ENCODE measurements at places on chromosomes 4 and X.

GRCh38 chr4:31328932-31329331, 608.8 kb downstream of the PCDH7 start:
- no peak for DNase-seq

- DNase-seq = no peak
Observed at GRCh38 chr4:149292425-149293007, 523.1 kb downstream of the IQCM start.

DNA sequence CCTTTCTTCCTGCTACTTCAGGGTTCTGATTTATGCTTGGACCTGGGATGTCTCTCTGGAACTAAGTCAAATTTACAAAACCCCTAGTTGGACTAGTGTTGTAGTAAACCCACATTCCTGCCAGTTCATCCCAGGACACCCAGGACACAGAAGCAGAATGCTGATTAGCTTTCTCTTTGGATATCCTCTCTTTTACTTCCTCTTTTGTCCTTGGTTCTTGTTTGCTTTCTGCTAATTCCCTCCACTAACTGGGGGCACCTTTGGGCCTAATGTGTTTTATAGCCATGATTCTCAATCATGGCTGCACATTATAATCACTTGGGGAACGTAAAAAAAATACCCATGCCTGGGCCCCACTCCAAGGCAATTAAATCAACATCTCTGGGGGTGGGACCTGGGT, 42.5 kb downstream of the LANCL3 start:
- DNase-seq = no peak

DNA sequence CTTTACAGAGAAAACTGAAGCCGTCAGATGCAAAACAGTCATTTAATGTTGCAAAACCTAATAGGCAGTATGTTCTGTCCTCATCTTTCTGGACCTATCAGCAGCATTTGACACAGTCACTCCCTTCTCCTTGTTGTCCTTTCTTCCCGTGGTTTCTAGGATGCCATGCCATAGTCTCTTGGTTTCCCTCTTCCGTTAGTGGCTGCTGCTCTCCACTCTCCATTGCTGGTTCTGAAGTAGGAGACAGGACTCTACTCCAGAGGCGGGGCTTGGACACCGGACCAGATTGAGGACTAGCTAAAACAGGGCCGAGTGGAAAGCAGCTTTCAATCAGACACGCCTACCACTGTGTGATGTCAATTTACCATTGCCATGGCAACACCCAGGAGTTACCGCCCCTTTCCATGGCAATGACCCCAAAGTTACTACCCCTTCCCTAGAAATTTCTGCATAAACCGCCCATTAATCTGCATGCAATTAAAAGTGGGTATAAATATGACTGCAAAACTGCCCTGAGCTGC, 88.8 kb upstream of the CCDC160 start:
- DNase-seq = no peak

DNA sequence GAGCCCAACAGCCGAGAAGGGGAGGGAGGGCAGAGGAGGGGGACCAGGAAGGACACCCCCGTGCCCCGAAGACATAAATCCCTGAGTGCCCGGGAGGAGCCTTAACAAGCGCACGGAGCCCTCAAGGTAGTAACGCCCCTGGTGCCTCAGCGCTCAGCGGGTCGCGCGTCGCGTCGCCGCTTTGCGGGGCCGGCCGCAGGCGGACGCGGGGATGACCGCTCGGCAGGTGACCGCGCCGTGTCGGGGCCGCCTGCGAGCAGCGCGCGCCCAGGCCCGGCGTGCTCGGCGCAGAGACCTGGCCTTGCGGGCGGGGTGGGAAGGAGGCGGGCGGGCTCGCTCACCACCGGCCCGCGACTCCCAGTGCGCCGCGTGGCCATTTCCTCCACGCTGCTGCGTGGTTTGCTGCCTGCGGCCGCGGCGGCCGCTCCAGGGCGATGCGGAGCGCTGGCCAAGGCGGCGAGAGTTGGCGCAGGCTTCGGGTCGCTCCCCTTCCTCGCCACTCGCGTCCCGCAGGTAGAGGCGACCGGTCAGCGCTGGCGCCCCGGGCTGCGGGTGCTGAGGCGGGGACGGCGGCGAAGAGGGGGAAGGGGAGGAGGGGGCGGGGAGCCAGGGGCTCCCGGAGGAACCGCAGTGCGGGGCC, 632 bp downstream of the CCSER1 start:
- no peak for DNase-seq

- DNase-seq = no peak
Observed at GRCh38 chrX:128975745-128976144, 547.5 kb downstream of the SMARCA1 start.

GRCh38 chr4:185700048-185700447, 111.9 kb downstream of the SORBS2 start:
- no peak for DNase-seq

GRCh38 chr4:152997771-152998487, 61.8 kb downstream of the FHDC1 start:
- peak; percentile 17 for DNase-seq

DNA sequence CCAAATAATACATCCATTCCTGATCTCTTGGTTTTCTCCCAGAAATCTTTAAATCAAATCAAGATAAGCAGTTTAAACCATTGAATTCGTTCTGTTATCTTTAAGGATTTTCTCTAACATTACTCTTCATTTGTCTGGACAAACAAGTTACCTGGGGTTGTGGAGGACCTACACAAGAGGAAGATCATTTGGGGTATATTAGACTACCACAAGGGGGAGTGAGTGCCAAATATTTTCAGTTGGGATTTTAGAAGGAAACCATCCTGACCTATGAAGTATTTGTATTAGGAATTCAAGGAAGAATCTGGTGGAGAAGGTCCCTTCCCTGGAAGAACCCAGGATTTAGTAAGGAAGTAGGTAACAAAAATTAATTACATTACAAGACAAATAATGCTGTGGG, 12.0 kb upstream of the DCHS2 start:
- DNase-seq = peak; percentile 20

DNA sequence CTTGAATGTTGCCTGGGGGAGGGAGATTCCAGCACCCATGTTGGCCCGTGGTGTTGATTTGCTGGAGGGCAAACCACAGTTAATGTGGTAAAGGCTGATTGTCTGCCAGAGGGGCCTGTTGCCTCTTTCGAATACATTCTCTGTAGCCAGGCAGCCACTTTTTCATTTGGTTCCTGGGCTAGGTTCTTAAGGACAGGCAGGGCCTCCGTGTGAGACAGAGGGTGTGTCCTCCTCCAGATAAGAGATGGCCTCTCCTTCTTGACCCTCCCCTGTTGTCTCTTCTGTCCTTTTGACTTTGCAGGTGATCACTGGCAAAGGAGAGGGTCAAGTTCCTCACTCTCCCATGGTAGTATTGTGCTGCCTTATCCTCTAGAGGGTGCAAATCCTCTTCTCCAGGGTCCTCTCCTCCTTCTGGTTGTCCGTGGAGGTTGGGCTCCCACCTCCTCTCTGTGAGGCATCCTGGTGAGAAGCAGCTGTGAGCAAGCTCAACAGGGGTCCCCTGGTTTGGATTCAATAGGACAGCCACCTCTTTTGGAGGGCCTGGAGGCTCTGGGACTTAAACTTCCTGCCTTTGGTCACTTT, 44.9 kb downstream of the ZNF182 start:
- DNase-seq = no peak

DNA sequence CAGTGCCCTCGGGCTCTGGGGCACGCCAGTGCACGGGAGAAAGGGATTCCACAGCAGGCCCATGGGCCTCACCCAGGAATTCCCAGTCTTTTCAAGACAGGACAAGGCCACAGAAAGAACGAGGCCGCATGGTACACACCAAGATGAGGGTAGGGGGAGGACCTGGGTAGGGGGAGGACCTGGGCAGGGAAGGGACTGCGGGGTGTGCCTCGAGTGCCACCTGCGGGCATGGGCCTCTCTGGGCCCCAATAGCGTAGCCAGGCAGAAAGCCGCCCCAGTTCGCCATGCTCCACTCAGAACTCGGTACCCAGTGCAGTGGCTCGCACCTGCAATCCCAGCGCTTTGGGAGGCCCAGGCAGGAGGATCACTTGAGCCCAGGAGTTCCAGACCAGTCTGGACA, 14.0 kb upstream of the DUSP9 start:
- DNase-seq = no peak

GRCh38 chrX:12865359-12865758, 1.5 kb upstream of the TLR7 start:
- DNase-seq = no peak

DNA sequence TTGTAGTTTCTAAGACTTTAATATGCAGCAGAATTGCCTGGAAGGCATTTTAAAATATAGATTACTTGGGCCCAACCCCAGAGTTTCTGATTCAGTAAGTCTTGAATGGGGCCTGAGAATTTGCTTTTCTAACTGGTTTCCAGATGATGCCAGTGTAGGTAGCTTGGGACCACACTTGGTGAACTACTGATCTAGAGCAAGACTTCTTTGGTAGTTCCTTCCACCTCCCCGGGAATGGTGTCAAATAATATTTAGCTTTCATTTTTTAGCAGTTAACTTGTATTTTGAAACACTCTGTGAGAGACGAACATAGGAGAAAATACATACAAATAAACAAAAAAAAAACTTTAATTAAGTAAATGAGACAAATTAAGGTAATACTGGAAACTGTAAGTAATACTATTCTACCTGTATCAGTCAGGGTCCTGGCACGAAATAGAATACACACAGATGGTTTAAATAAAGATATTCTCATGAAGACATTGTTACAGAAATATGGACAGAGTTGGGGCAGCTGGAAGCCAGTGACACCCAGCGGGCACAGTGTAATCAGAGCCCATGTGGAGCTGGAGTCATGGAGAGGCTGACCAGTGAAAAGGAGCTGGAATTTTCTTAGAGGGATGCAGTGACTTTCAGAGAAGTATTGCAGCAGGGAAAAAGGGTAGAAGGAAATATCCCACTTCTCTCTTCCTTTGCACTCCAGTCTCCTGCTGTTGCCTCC, 905.7 kb downstream of the CCSER1 start:
- DNase-seq = no peak

DNA sequence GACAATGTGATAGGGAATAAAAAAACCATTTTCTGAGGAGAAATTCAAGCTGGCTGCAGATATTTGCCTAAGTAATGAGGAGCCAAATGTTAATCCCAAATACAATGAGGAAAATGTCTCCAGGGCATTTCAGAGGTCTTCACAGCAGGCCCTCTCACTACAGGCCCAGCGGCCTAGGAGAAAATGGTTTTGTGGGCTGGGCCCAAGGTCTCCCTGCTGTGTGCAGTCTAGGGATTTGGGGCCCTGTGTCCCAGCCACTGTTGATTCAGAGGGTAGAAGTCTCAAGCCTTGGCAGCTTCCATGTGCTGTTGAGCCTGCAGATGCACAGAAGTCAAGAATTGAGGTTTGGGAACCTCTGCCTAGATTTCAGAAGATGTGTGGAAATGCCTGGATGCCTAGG, 778.7 kb downstream of the CENPC start:
- no peak for DNase-seq

- DNase-seq = peak; percentile 65
Observed at GRCh38 chrX:18793601-18794089, 86.2 kb downstream of the PPEF1 start.

DNA sequence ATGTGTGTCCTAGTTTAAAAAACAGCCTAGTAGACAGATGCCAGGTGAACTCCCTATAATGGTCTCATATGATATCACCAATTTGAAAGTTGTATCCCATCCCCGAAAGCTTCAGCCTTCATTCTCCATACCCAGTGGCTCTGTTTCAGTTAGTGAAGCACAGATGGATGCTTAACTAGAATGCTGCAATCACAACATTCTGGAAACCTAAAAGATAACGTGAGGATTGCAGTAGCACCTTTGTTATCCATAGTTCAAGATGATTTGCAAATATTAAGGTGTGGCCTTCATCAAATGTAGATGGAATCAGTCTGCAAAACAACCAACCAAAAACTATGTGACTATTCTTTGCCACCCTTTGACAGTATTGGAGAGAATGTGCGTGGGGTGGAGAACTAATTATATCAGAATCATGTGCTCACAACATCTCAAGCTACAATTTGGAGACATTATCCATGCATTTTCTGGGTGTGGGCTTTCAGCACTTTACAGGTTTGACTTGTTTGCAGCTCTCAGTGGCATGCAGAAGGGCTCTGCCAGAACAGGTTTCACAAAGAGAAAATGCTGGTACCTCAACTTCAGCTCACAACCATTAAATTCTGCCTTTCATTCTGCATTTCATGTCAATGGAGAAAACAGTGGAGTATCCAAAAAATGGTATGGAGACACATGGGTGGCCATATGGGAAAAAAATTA, 18.3 kb upstream of the PPID start:
- DNase-seq = no peak

- DNase-seq = no peak
Observed at GRCh38 chr4:7110546-7110945, 42.7 kb upstream of the GRPEL1 start.

DNA sequence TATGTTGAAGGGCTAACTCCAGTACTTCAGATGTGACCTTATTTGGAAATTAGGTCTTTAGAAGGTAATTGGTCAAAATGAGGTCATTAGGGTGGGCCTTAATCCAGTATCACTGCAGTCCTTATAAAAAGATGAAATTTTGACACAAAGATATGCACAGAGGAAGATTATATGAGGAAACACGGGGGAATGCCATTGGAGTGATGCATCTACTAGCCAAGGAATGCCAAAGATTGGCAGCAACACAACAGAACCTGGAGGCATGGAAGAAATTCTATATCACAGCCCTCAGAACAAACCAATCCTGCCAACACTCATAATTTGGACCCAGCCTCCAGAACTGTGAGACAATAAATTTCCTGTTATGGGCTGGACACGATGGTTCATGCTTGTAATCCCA, 17.6 kb downstream of the TRIM61 start:
- DNase-seq = peak; percentile 39

GRCh38 chr4:157885811-157886210, 287.0 kb downstream of the GASK1B start:
- DNase-seq = no peak

DNA sequence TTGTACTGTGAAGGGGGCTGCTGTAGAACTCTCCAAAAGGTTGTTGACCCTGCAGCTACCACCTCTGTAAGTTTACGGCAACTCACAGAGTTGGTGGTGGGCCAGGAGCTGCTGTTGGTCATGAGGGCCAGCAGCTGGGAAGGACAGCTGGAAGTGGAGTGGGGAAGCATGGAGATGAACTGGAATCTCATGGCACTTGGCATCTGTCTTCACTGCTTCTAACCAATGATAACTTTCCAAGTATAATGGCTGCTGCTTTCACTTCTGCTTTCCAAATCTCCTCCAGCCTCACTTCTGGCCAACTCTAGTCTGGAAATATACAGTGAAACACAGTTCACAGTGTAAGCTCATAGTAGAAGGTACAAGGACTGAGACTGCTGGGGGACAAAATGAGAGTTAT, 126.5 kb upstream of the INTU start:
- no peak for DNase-seq

- DNase-seq = no peak
Observed at GRCh38 chrX:45860450-45860849, 659.8 kb upstream of the DIPK2B start.

GRCh38 chr4:142817442-142817841, 28.7 kb downstream of the INPP4B start:
- peak; percentile 98 for DNase-seq

GRCh38 chrX:40471965-40472648, 108.7 kb upstream of the ATP6AP2 start:
- peak; percentile 39 for DNase-seq

DNA sequence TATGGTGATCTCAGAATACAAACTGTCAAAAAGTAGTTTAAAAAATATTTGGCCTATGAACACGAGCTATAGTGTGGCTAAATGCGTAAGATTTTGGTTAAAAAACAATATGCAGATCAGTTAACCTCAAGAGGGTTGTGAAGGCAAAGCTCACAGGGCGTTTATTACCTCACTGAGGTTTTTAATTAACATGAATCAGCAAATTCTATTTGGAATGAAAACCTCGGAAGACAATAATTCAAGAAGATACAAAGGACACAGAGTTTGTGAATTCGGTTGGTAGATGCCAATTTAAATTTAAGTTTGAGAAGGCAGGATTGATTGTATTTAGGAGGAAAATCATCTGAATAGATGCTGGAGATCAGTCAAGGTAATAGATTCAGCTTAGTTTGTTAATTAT, 1434.6 kb downstream of the C4orf33 start:
- DNase-seq = no peak

Data from H4 (cell line).